ENCODE measurements at places on chromosomes 11 and 22. TPM values are rescaled to one million over a fixed set of nuclear protein-coding genes. Genes with fewer than 3 reads are reported as not detected.

OR4D5 gene
- not detected for total RNA-seq

GRCh38 chr11:76680518-76681425, 10.2 kb upstream of the LRRC32 start:
- H3K27me3 ChIP-seq, result no peaks in the 10 kb centered on the region
- no peak overlapping the region for H3K27ac ChIP-seq
- no peaks in the 10 kb centered on the region for H3K36me3 ChIP-seq
- H3K4me3 ChIP-seq, result no peak overlapping the region
- peak; percentile 78 for DNase-seq

RASSF10 gene
- total RNA-seq, result 0.56 TPM

RBMXL2 gene
- total RNA-seq, result not detected

Data from heart left ventricle (tissue), 16 donors.